Progenitor cell of endocrine pancreas (in vitro differentiated cells): ENCODE measurements at places on chromosomes 2 and 18. TPM values are rescaled to one million over a fixed set of nuclear protein-coding genes. Genes with fewer than 3 reads are reported as not detected.
A peak's percentile ranks its signal among the peaks of the same experiment; 100 is the strongest.

DNA sequence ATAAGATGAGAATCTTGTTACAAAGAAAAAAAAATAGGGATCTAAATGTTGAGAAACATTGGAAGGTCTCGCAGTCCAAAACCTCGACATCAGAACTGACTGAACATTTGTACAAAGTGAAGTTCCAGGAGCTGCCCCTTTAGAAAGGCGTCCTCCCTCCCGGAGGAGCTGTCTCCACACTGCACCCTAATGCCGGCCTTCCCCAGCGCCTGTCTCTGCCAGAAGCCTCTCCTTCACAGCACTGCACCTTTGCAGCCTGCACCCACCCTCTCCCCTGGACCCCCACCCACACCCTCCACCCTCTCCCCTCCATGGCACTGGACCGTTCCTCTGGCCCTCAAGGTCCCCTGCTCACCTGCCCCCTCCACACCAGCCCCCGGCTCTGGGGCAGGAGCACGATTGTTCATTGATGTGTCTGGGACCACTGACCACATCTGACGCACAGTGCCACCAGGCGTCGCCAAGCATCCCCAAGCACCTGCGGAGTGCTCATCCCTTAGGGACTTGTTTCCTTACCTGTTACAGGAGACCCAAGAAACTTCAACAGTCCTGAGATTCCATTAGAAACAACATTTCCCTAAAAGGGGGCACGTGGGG is 90.3 kb upstream of the SNTG2 start:
- no peak for DNase-seq

DNA sequence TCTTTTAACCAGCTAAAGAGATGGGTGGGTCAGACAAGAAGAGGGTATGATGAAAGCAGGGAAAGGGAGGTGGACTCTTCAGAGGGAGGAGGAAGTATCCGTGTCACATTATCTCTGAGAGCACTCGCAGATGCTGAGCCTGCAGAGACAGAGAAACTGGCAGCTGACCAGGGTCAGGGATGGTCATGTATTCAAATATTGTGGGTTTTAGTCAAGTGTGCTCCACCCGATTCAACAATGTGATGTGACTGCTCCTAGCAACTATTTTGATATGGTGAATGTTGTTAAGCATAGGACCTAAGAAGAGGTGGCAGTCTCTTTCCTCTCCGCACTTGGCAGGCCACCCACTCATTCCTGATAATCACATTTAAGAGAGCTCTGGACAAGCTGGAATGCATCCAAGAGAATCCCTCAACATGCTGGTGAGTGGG is 1.3 kb upstream of the CLIP4 start:
- DNase-seq: no peak

GRCh38 chr2:226773291-226773690 is 26.3 kb downstream of the IRS1 start:
- no peak for DNase-seq

DNA sequence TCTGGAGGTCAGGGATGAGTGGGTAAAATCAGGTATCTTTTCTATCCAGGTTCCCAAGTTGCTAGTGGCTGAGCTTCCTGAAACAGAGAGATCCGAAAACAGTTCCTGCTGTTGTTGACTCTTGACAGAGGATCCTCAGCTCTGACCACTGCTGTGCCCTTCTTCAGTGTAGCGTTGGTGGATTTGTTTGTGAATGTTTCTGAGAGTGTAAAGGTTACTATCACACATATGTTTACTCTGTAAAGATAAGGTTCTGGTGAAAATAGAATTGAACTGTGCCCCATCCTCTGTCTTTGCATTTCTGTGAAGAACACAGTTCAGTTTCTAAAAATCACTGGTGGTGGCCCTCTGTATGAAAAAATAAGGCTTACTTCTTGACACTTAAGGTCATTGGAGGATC is 119.8 kb downstream of the LDLRAD4 start:
- DNase-seq: no peak

- no peak for DNase-seq
These were observed 11.9 kb upstream of the ASPRV1 start for GRCh38 chr2:69973335-69973735.

DNA sequence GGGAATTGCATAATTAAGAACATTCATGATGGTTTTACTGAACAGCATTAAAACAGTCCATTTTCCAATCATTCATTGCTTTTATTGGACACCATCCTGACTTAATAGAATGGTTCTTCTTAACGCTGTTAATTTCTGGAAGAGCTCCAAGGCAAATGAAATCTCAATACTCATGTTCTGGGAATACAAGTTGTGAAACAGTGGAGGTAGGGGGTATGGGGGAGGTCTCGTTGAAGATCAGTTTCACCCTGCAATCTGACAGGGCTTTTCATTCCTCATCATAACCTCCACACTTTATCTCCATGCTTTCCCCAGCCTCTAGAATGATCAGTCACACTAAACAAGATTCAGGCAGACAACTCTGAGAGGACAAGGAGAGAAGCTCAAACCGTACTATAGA is 113.6 kb downstream of the ETAA1 start:
- DNase-seq: no peak

GRCh38 chr2:3343012-3343411 is 34.6 kb downstream of the EIPR1 start:
- no peak for DNase-seq

GRCh38 chr2:162070228-162070936 is 3.6 kb downstream of the DPP4 start:
- DNase-seq: no peak

DNA sequence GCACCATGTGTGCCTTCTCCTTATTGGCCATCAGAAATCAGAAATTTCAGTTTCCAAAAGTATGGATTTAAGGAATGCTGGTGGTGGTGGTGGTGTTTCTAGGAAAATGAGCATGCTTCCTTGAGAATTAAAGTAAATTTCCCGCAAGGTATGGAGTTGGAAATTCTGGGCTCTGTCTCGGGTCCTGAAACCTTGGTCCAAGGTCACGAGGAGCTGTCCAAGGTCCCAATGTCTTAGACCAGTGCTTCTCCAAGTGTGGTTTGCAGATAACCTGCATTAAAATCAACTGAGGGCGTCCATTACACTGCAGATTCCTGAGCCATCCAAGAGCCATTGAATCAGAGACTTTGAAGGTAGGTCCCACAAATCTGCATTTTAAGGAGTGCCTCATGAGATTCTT is 210.9 kb upstream of the PKDCC start:
- DNase-seq: peak; percentile 62

DNA sequence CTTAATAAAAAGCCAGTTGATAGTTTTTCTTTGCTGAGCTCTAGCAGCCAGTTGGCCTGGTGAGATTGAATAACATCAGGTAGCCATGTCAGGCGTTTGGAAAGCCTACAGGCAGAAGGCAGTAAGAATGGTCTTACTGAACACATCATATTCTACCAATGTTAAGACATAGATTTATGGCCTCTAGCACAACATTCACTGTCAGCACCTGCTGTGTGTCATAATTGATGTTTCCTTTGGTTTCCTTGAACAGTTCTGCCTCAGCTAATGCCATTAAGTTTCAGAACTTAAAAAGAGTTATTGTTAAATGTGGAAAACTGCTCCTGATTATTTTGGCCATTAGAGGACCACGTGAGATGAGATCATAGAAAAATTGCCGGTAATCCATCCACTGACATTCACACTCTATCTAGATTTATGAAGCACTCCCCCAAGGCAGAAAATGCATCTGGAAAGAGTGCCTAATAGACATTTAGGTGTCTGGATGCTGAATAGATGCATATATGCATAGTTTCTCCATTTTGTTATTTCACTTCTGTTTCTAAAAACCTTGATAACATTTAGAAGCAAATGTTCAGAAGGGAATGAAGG is 434.7 kb downstream of the PTPRM start:
- DNase-seq: no peak

DNA sequence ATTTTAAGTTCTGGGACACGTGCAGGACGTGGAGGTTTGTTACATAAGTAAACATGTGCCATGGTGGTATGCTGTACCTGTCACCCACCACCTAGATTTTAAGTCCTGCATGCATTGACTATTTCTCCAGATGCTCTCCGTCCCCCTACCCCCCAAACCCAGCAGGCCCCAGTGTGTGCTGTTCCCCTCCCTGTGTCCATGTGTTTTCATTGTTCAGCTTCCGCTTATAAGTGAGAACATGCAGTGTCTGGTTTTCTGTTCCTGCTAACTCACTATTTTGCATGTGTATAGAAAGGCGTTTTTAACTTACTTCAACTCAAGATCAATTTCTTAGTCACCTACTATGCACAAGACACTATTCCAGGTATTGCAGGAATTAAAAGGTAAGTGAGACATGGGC is 128.0 kb downstream of the PLCL1 start:
- no peak for DNase-seq

- DNase-seq: peak; percentile 59
These were observed at the start of gene GYPC for GRCh38 chr2:126655500-126656430. TSS of gene GYPC (plus strand) at chr2:126656158. CDS start at chr2:126656264, 106 bp downstream.

- no peak for DNase-seq
These were observed 120.9 kb upstream of the DLX2 start for GRCh38 chr2:172223601-172224054.

DNA sequence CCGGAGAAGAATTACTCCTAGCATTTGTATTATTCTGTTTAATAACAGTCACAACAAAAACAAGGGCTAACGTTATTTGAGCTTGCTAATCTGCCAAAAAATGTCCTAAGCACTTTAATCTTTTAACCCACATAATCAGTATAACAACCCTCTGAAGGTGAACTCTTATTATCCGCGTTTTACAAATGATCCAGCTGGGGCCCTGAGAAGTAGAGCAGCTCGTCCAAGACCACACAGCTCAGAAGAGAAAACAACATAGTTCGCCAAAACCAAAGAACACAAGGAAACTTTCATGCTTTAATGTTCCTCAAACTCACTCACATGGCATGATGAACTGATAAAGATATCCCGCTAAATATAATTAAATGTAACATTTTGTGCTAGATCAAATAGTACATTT is 159.7 kb upstream of the ZNF236 start:
- no peak for DNase-seq

- DNase-seq: no peak
These were observed 1.3 kb downstream of the CEP68 start for GRCh38 chr2:65057391-65058052.

DNA sequence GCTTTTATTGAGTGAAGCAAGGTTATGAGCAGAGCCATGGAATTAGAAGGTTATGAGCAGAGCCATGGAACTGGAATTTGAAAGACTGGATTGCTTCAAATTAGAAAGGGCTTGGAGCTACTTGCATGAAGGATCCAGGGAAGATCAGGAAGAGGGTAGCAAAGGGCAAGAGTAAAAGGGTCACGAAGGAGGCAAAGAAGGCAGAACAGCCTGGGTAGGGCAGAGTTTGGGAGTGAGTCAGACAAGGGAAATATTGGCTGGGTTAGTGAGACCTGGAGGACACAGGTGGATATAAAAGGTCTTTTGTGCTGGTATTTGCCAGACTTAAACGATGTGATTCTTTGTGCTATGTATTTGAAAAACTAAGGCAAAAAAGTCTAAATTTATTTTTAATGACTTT is 65.0 kb downstream of the SEMA4F start:
- no peak for DNase-seq

GRCh38 chr2:8024506-8024905 is 657.4 kb upstream of the ID2 start:
- no peak for DNase-seq

GRCh38 chr18:72128649-72129048 is 415.5 kb downstream of the CBLN2 start:
- DNase-seq: no peak

GRCh38 chr18:14189858-14190257 is 57.6 kb upstream of the ZNF519 start:
- DNase-seq: no peak

DNA sequence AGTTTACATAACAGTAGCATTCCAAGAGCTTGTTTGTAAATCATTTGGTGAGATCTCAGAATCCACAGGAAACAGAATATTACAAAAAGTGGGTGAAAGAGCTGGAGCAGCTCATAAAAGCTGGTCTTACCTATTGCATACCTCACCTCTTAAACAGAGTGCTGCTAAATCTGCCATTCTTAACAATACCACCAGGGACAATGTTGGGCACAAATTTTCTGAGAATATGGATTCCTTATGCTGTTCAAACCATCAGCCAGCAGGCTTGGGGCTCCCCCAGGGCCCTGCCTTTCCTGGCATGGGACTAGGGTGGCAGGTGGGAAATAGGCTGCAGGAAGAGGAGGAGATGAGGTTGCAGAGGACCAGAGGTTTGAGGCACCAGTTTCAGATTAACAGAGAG is 55.6 kb downstream of the TGFA start:
- no peak for DNase-seq

DNA sequence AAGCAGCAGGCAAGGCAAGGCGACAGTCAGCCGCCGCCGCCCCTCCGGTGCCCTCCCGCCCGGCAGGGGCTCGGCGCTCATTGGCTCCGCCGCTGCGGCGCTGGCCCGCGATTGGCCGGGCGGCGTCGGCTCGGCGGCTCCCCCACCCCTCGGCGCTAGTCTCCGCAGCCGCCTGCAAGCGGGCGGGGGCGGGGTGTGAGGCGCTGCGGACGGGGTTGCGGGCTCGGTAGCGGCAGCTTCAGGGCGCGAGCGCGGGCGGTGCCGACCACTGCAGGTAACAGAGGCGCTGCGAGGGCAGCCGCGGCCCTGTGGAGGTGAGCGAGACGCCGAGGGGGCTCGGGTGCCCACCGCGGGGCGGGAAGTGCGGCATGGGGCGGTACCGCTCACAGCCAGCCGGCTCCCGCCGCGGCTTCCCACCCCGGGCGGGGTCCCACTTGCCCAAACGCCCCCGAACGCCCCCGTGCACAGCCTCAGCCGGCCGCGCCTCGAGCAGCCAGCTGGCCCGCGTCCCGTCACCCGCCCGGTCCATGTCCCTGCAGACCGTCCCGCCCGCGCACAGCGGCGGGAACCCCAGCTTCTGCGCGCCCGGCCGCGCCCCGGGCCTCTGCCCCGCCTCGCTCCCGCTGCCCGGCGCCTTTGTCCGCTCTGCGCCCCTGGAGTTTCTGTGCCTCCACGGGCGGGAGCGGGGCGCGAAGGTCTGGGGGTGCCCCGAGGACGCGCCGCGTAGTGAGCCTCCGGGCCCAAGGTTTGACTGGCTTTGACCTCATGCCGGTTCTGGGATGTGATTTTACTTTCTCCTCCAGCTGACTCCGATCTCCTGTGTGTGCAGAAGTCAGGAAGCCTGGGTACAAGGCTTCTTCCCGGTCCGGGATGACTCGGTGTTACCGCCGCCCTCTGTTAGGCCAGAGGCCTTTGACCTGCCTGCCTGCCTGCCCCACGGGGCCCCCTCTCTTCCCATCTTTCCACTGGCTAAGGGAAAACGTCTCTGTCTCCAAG is at the start of gene SANBR:
Gene SANBR, plus strand, starts transcription at position 158 of the 996 bp plus-strand sequence. CDS start 4,480 bp downstream, outside the sequence.
- DNase-seq: peak; percentile 84

- DNase-seq: no peak
These were observed 34.0 kb upstream of the PLA2R1 start for GRCh38 chr2:160096409-160096808.

DCDC2C gene
- not detected in 2 replicates for total RNA-seq

PTH2R gene
- total RNA-seq: 2.5 and 3.5 TPM in 2 replicates

APOB gene
- 15.6 and 22.2 TPM in 2 replicates for total RNA-seq

MC4R gene
- total RNA-seq: not detected in 2 replicates

WNT10A gene
- total RNA-seq: not detected in 2 replicates

USP34 gene
- total RNA-seq: 139 and 160 TPM in 2 replicates

GAD1 gene
- 0.27 and 0.43 TPM in 2 replicates for total RNA-seq
